T-helper 2 cell (primary cell): ENCODE measurements at places on chromosomes 12 and 14.

- no peak for DNase-seq
These were observed 1062.1 kb downstream of the SLC6A15 start for GRCh38 chr12:83850531-83850930.

- no peak for DNase-seq
These were observed 491.4 kb downstream of the APAF1 start for GRCh38 chr12:99136516-99136915.

- no peak for DNase-seq
These were observed 5.5 kb downstream of the CEP170B start for GRCh38 chr14:104870368-104871144.

GRCh38 chr14:87686746-87687145 lies 306.2 kb downstream of the GALC start:
- DNase-seq, result no peak

- no peak for DNase-seq
These were observed 8.1 kb downstream of the AVIL start for GRCh38 chr12:57810450-57810849.

DNA sequence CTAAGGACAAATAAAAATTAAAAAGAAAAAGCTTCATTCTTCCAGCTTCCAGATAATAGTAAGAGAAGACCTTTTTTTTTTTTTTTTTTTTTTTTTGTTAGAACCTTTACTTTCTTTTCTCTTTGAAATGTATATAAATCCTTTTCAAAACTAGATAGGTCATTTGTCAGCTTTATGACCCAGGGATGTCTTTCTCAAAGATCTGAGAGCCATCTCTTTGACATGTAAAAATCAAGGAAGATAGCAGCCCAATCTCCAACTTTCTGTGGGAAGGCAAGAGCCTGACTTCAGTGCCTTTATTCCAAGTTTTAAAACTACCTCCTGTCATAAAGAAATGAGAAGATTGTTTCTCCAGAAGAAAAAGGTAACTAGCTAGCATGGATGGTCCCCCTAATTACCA lies 203.3 kb upstream of the LRFN5 start:
- no peak for DNase-seq

DNA sequence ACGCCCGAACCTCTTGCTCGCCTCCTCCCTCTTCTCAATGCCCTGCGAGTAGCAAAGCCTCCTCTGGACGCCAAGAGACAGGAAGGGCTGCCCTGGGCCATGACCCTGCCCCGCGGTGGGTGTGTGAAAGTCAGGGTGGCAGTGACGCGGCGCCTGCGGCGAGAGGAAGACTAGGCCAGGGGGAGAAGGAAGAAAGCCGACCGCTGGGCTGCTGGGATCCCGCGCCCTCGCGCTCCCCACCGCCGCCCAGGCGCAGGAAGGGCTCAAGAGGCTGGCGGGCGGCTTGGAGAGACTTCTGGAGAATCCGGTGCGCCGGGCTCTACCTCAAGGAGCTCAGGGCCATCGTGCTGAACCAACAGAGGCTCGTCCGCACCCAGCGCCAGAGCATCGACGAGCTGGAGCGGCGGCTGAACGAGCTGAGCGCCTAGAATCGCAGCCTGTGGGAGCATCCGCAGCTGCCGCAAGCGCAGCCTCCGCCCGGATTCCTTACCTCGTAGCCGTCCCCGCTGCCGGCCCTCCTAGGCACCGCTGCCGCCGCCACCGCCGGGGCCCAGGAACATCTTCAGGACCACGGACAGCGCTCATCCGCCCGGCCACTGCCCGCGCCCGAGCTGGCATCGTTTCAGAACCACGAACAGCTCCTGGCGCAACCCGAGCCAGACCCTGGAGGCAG lies 105.0 kb upstream of the PRB2 start:
- DNase-seq, result peak; percentile 56

DNA sequence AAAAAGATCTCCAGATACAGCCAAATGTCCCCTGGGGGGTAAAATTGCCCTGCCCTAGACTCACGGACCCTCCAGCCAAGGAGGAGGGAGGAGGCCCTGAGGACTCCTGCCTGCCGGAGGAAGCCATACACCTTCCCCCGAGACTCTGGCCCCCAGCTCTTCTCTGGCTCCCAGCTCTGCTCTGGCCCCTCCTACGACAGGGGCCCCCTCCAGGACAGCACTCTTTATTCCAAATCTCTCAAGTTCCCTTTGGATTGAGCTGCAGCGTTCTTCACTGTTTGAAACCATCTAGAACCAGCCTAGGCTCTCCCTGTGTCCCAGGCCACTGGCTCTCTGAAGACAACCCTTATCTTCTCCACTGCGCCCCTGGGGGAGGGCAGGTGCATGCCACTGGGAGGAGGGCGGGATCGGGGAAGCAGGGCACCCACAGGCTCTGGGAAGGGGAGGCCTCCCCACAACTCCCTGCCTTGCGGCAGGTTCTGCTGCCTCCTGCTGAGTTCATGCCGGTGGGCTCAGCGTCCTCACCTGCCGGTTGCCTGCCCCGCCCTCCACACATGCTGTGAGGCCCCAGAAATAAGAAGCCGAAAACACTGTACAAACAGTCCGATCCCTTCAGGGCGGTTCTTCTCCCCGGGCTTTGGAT lies 112.7 kb downstream of the DICER1 start:
- DNase-seq, result no peak

GRCh38 chr12:25585021-25585523 lies 32.0 kb upstream of the LMNTD1 start:
- DNase-seq, result no peak

DNA sequence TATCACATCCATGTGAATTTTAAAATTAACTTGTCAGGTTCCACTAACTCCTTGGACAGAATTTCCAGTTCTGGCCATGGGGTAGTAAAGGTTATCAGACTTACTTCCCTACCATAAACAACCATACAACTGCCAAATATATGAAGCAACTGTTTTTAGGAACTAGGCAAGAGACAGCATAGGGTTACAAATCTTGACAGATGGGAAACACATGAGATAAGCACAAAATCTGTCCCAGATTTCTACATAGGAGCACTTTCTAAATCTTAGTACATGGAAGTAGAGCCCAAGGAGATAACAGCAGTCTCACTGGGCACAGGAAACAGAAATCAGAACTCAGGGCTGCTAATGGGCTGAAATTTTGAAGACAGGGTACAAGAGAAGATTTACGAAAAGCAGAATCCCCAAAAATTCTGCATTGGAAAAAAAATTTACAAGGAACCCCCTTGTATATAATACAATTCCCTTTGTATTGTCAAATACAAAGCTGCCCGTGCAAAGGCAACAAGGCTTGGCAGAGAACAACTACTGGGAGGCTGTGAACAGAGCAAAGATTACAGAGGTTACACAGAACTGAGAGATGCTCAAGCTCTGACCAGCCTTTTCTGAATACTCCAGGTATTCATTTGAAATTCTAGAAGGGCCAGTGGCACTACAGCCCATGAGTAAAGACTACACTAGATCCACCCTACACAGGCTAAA lies 43.2 kb downstream of the GALNT4 start:
- no peak for DNase-seq

- DNase-seq, result no peak
These were observed 2.8 kb downstream of the SLC2A13 start for GRCh38 chr12:40103043-40103442.

DNA sequence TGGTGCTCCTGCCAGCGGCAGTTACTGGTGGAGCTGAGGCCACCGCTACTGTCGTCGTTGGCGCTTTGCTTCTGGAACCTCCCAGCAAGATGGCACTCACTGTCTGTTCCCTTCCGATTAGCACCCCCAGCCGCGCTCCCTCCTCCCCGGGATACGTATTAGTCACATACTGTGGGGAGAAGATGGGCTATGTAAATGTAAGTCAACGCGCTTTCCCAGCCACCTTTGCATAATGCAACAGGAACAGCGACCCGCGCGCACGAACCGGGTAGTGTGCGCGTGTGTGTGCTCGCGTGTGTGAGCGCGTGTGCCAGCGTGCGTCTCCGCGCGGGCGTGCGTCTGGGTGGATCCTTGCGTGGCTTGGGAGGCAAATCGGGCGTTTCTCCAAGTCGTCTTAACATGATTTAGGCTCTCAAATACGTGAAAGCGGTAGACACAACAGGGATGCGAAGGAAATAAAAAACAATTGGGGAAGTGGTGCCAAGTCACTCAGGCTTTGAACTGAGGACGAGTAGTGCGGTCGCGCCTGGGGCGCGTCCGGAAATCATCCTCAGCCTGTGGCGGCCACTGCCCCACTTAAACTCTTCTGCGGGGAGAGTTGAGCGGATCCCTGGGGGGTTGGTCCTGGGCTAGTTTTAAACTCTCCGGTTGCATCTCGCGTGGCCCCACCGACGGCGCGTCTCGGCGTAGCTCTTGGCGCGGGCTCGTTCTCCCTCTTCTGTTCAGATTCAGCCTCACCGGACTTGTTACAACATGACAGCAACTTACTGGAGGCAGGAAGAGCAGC lies 1.8 kb downstream of the FLRT2 start:
- no peak for DNase-seq

DNA sequence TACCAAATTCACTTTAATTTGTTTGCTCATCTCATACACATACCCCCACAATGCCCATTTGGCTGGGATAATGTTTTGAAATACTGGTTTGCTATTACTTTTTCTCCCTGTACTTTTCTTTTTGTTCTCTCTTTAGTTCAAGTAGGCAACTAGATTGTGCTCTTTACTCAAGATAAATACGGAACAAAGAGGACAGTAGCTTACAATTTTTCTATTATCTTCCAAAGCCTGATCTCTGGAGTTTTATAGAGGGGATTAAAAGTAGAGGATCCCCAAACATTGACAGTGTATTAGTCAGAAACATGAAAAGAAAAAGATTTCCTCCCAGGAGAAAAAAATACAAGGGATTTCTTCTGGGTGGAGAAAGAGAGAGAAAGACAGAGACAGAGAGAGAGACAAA lies 102.1 kb upstream of the FSCB start:
- DNase-seq, result no peak

GRCh38 chr14:104830781-104831180 lies 29.9 kb downstream of the ZBTB42 start:
- DNase-seq, result no peak

DNA sequence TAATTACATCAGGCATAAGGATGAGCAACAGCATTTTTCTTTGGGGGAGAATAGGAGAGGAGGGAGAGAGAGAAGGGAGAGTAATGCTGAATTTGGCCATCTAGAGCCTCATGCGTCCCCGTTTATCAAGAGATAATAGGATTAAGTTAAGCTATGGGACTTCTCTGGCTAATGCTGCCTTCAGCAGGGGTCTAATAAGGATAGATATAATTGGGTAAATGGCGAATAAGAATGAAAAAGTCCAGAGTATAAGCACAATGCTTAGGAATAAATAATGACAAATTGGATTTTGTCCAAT lies 470.0 kb downstream of the EGLN3 start:
- no peak for DNase-seq

DNA sequence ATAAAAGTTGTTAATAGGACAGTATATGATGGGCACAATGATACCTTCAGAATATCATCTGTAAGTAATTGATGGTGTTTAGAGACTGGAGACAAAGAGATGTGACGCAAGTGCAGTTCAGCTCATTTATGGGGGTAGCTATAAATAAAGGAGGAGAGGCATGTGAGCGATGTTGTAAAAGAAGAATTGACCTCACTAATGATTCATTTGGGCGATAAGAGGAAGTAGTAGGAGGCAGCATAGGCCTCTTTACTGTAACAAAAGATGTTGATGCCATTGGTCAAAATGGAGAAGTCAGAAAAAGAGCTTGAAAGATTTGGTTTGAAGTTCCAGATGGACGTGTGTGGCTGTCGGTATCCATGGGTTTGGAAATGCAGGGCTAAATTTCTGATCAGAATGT lies 70.0 kb downstream of the FLRT2 start:
- DNase-seq, result no peak

DNA sequence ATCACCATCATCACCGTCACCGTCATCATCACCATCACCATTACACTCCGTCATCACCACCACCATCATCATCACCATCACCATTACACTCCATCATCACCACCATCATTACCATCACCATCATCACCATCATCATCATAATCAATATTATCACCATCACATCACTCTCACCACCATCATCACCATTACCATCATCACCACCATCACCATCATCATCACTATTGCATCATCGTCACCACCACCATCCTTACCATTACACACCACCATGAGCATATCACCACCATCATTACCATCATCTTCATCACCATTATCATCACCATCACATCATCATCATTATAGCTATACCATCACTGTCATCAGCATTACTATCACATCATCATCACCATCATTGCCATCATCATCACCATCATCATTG lies 93.7 kb downstream of the KIF26A start:
- DNase-seq, result no peak
